NCI-H748 treated with DMSO at 0.1 percent for 48 hours (cell line): ENCODE measurements at places on chromosomes 3 and 15.

- DNase-seq = no peak
These were observed 247.8 kb downstream of the FAM43A start for GRCh38 chr3:194933465-194933864.

- no peak for DNase-seq
These were observed 45.3 kb upstream of the MAP3K13 start for GRCh38 chr3:185317674-185318073.

- DNase-seq = no peak
These were observed 729 bp upstream of the ZBTB11 start for GRCh38 chr3:101677436-101678286.

GRCh38 chr15:96344060-96344705 is 13.7 kb downstream of the NR2F2 start:
- no peak for DNase-seq

GRCh38 chr3:47669026-47669749 is 90.5 kb upstream of the CSPG5 start:
- no peak for DNase-seq

- DNase-seq = no peak
These were observed 233.0 kb upstream of the POU1F1 start for GRCh38 chr3:87509401-87509800.

- no peak for DNase-seq
These were observed 14.3 kb downstream of the ANP32A start for GRCh38 chr15:68806220-68807060.

GRCh38 chr3:42214565-42215283 is 51.3 kb downstream of the CCK start:
- no peak for DNase-seq

GRCh38 chr15:71495398-71495780 is 315.0 kb upstream of the NR2E3 start:
- no peak for DNase-seq

DNA sequence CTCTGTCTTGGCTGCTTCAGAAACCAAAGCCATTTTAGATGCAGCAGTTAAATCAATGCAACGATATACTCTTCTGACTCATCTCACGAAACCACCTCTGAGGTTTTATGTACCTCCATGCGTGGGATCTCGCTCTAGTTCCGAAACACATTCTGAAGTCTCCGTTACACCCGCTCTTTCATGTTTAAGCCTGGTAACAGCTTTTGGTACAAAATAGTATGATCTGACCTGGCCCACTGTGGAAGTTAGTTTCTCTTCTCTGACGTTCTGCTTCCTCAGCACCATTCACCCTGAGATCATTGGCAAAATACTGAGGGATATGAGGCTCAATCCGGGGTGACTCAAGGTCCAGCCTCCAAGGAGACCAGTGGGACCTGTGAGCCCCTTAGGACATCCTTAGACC is 121.9 kb downstream of the TMEM266 start:
- DNase-seq = no peak

- DNase-seq = no peak
These were observed 12.4 kb upstream of the CEP152 start for GRCh38 chr15:48823237-48823636.

GRCh38 chr3:101262393-101263240 is 57.8 kb downstream of the IMPG2 start:
- no peak for DNase-seq

GRCh38 chr3:121231872-121232271 is 313.9 kb downstream of the POLQ start:
- no peak for DNase-seq

- DNase-seq = no peak
These were observed 87.2 kb upstream of the SLC2A2 start for GRCh38 chr3:171113716-171114115.

- DNase-seq = no peak
These were observed 118.2 kb upstream of the RASGRP1 start for GRCh38 chr15:38682861-38683260.

GRCh38 chr3:114939920-114940319 is 207.2 kb downstream of the ZBTB20 start:
- DNase-seq = no peak

DNA sequence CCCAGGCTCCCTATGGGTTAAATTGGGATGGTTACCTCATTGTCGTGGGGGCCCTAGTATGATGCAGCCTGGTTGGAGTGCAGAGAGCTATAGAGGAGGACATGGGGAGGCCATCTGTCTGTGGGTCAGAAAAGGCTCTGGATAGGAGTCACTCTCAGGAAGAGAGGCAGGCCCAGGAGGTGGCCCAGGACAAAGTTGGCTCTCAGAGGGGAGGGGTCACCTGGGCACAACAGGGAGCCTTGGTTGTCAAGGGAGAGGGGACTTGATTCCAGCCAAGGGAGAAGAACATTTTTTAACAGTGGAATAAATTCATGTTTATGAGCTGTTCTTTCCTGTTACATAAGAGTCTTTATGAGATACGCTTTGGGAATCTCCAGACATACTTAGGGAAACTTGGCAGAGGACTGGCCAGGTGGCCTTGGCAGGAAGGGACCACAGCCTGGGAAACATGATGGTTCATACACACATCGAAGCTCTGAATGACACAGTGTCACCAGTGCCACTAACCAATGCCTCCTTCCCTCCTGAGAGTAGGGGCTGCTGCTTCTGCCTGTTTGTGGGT is 27.5 kb upstream of the LCTL start:
- no peak for DNase-seq

GRCh38 chr15:66053991-66054390 is 184.7 kb downstream of the RAB11A start:
- no peak for DNase-seq

DNA sequence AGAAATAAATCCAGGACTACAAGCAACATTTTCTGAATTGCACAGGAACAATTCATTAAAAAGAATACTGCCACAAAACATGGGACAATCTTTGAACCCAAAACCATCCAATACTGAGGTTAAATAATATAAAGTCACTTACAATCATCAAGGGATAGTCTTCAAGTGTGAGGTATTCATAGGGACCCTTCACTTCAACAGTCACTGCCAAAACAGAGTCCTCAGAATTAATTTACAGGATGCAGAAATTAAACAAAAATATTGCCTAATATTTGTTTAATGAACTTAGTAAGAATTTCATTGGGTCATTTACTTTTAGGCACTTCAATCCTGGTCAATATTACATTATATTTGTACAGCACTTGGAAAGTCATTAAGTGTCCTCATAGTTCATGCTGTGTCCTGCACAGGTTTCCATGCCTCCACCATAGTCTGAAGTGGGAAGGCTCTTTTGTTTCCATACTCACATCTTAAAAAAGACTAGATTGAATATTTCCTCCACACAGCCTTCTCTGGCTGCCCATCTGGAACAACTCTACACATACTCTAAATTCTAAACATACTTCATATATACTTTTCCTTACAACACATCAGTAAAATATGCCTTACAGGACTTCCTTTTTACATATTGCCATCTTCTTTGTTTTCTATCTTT is 31.6 kb upstream of the VPS39 start:
- no peak for DNase-seq

- DNase-seq = no peak
These were observed 295.2 kb upstream of the THBS1 start for GRCh38 chr15:39285663-39286062.

- no peak for DNase-seq
These were observed 14.4 kb downstream of the ALDH1L1 start for GRCh38 chr3:126166009-126166408.

DNA sequence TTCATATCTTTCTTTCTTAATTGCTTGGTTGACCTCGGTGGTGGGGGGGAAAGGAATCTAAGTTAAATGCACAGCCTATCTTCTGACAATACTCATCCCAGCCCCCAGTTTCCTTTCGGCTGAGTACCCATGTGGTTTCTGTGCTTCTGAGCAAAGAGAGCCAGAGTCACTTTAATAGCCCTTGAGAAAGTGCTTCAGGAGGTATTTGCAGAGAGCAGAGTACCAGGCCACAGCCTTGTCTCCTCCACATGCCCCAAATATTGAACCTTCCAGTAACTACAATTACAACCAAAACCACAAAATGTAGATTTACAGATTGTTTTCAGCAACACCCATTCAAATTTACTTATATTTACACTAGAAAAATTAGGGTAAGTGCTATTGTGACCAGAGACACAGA is 647.4 kb downstream of the NR2F2 start:
- DNase-seq = no peak

- no peak for DNase-seq
These were observed 409.9 kb downstream of the FHIT start for GRCh38 chr3:60841355-60841754.

DNA sequence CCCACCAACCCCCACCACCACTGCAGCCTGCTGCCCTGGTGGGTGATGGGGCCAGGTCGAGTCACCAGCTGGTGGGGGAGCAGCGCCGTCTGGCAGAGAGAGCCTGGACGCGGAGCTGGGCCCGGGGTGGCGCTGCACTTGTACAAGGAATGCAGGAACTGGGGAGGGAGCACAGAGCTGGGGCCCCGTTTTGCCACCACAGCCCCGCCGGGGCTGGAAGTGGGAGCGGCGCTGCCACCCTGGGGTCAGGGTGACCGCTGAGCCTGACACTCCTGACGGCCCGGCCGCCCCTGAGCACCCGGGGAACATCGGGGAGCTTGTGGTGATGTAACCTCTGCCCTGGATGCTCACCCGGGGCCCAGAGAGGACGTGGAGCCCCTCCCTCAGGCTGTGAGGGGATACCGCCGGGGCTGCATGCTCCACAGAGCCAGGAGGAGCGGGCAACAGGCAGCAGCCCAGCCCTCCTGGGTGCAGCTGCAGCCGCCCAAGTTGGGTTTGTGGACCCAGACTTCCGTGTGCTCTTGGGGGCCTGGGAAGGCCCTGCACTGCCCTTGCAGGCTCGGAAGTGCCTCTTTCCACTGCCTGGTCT is 32.6 kb upstream of the IREB2 start:
- DNase-seq = no peak

DNA sequence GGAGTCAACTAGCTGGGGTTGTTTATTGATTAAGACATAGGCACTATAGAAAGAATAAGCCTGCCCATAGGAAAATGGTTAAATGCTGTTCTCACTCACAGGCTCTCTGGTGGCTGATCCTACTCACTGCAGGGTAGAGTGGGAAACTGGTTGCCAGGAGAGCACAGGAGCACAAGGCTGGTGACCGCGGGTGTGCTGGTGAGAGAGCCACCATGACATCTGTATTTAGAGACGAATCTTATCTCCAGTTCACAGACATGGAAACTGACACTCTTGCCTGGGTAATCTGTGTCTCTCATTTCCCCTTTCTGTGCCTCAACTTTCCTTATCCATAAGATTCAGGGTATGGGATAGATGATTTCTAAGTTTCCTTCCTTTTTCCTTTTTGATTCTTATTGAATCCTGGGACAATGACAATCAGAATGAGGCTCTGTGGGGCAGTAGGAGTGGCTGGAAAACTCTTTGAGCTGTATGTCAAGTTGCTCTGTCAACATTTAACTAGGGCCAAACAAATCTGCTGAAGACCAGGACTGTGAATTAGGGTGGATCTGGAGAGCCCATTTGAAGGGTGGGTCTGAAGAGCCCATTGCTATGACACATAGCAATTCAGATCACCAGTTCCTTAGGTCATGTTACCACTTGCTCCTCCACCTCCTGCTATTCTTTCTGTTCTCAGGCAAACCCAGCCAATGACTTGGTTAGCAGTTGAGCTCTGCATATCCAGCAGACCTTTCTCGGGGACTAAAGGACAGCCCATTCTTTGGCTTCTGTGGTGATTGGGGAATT is 286.1 kb upstream of the TBL1XR1 start:
- DNase-seq = no peak

GRCh38 chr3:164351131-164351530 is 727.2 kb downstream of the SI start:
- DNase-seq = no peak

- DNase-seq = no peak
These were observed 145.5 kb upstream of the SYNPR start for GRCh38 chr3:63132461-63133250.

DNA sequence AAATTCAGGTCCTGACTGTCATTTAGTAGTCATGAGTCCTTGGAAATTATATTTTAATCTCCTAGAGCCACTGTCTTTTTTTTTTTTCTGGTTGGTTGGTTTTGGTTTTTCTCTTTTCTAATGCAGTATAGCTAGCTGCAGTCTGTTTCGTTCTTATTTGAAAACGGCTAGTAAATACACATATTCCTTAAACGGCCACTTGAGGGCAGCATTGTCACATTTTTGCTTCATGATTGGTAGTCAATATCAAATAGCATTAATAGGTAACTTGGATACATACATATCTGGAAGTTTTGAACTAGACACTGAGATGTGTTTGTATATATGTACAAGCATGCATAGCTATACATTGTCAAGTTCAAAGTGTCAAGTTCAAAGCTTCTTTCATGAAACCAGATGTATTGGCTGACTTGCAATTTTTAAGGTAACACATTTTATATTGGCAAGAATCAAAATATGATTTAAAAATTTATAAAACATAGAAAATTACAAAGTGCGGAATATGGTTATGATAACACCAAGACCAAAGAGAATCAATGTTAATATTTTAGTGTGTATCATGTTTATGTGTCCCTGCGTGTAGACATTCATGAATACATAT is 22.5 kb downstream of the GABRA5 start:
- DNase-seq = peak; percentile 42

DNA sequence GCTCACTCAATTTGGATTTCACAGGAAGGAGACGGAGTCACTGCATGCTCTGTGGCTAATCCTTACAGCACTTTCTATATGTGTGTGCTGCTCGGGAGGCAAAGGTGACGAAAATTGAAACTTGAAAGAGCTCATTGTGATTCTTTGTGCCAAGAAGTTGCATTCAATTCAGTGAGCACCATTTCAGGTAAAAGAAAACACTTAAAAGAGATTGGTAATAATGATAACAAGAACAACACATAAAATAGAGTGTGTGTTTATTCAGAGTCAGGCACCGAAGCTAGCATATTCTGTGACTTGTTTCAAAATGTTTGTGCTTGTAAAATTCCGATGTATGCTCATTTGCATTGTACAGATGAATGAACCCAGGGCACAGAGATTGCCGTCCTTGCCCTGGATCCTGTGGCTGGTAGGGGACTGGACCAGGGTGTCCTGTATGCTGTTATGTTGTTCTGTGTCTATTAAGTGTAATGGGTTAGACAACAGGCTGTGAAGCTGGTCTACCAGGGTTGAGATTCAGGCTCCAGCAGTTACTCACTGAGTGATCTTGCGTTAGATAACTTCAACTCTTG is 193.3 kb upstream of the PROK2 start:
- DNase-seq = no peak

- no peak for DNase-seq
These were observed 124.8 kb downstream of the MYLK start for GRCh38 chr3:123759311-123759710.

DNA sequence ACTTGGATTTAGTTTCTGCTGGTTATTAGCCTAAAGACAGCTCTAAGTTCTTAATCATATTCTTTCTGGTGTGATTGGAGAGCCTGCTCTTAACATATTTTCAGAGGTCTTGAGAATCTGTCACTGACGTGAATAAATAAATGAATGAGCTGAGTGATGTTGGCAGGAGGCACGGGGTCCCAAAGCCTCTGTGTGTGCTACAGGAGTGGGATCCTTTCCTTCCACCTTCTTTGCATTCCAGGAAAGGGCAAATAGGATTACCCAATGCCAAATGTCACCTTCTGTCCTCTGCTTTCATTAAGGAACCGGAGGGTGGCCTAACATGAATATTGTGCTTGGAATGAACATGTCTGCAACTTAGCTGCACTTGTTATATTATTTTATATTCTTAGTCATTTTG is 53.1 kb downstream of the CD47 start:
- DNase-seq = no peak
